Panc1 (cell line): ENCODE measurements at places on chromosomes 4 and X.

- no peak for DNase-seq
Observed at GRCh38 chr4:123278755-123279154, 117.8 kb upstream of the SPRY1 start.

GRCh38 chrX:252957-253291 lies 28.3 kb upstream of the PLCXD1 start:
- DNase-seq, result no peak

GRCh38 chr4:132384709-132385108 lies 764.4 kb upstream of the PCDH10 start:
- DNase-seq, result no peak

DNA sequence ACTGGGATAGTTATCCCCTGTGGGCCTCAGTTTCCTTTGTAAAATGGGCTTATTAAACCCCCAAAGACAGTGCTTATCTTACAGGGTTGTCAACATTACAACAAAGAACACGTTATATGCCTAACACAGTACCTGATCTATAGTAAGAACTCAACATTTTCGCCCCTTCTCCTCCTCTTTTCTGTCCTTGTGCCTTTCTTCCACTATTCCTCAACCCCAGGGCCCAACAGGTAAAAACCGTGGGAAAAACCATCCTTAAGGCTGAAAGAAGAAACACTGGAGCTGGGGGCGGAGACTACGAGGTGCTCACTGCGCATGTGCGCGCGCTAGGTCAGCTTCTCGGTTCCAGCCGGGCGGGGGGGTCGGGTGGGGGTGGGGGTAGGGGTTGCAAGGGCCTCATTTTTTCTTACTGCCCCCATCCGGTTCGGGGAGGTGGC lies 426 bp upstream of the XIAP start:
- DNase-seq, result no peak

DNA sequence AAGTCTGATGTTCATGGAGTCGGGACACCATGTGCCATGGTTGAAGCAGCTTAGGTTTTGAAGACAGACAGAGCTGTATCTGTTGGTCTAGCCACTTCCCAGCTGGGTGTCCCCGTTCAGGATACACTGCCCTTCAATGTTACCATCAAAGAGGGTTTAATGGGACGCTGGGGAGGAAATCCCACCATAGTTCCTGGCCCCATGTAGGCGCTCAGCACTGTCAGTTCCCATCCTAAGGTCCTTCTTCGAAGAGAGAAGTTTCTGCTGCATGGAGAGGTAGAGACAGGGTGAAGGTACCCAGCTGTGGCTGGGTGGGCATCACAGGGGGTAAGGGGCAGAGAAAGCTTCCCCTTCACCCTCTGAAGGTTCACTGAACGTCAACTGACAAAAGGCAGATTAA lies 3.7 kb downstream of the MGST2 start:
- no peak for DNase-seq

GRCh38 chr4:103091601-103092223 lies 7.9 kb downstream of the BDH2 start:
- no peak for DNase-seq

DNA sequence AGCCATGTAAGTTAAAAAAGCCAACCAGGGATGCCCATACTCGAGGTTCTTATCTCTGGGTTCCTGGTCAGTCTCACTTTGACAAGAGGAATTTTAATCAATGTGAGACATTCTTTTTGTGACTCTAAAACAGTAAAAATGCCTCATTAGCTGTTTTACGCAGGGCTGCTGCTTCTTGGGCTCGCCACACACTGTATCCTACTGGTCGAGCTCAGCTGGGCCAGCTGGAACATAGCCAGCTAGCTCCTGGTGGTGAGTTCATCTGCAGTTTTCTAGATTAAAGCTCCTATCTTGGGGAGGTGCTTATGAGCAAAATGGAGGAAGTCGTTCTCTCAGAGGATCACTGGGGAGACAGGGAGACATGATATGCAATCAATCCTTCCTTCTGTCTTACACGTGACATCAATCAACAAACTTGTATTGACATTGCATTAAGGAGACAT lies 55.9 kb upstream of the LEF1 start:
- DNase-seq, result no peak

DNA sequence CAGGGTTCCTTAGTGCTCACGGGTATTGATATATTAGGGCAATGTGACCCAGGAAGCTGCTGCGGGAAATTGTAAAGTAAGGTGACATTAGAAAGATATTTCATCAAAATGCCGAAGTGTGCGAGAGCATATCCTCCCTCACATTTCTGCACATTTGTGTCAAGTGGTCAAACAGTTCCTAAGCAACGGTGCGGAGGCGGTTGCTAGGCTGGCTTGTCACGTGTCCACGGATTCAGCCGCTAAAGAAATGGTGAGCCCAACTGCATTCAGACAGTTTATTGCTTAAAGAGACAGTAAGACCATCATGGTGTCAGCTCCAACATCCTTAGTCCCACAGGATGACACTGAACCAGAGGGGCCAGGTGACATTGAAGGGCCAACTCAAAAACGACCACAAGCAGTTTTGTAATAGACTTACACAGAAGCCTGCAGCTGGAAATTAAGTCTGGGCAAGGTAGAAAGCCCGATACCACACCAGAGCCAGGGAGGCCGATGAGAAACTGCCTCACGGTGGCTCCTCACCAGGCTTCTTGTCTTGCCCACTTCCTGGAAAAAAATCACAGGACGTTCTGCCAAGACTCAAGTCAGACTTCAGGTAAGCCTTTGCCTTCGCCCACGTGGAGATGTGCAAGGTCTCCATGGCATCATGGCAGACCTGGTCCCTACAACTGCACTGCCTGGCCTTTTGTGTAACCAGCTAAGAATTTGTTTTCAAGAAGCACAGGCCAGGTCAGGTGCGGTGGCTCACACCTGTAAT lies 50.4 kb downstream of the USP11 start:
- no peak for DNase-seq

DNA sequence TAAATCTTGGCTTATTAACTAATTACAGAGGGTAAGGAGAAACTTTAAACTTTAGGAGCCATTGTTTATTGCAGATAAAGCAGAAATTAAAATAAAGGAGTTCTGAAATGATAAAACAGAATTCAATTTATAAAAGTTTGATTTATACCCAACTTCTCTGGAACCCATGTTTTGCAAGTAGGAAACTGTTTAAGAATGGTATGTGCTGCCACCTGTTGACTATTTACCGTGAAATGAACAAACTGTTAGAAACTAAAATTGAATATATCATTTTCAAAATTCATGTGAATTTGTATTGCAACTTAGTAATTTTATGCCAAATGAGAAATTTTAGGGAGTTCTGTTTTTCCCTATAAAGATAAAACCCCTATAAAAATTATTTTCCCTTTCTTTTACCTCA lies 11.0 kb upstream of the TBC1D8B start:
- DNase-seq, result no peak

DNA sequence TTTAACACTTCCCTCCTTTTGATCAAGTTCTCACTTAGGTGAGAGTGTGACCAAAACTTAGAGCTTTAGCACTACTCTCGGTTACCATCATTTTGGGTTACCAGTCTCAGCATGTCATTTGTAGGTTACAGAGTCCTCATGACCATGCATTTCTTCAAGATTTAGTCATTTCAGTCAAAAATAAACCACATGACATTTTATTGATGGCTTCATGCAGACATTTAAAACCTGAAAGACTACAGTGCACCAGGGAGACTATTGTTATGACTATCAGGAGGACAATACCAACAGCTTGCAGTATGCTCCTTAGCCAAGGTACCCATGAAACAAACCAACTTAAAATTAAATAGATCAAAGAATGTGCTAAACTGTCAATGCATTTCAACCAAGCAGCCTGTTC lies 498.1 kb upstream of the FSTL5 start:
- no peak for DNase-seq

DNA sequence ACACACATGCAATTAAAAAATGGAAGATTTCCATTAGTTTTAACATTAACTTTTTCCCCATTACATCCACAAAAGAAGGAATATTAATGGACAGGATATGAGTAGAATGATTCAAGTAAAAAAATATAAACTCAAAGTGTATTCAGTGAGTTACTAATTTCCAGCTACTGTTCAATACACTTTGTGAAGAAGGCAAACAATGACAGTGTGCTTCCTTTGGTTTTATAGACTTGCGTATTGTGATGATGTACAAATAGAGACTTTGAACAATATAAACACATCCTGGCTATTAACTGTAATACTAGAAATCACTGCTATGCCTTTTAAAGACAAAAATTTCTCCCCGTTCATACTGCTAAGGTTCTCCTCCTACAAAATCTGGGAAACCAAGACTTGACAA lies 171.4 kb downstream of the ASB9 start:
- no peak for DNase-seq

DNA sequence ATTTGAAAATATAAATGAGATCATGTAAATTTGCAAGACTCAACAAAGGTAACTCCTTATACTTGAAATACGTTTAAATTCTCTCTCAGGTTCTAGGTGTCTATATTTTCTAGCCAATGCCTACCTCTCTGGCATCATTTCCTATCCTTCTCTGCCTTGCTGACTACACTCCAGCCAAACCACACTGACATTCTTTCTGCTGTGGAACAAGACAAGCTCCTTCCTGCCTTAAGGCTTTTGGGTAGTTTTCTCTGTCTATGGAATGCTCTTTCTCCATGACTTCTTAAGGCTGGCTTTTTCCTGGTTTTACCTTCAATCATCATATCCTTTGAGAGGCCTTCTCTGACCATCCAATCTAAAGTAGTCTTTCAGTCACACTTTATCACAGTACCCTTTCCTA lies 201.0 kb downstream of the SPRY1 start:
- no peak for DNase-seq

DNA sequence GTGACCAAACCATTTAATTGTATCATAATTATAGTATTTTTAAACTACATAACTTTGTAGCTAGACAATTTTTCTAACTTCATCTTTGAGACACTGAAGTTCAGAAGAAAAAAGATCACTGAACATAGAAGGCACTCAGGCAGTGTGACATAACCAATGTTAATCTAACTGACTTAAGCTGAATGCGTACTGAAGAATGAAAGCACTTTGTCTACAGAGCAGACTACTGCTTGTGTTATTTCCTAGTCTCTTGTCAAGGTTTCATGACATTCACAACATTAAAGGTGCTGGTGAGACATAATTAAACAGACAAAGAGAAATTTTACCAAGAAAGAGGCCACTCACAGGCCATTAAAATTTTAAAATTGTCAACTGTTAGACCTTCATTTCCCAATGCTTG lies 13.5 kb downstream of the AMMECR1 start:
- no peak for DNase-seq

- no peak for DNase-seq
Observed at GRCh38 chr4:20354120-20354519, 102.4 kb downstream of the SLIT2 start.

DNA sequence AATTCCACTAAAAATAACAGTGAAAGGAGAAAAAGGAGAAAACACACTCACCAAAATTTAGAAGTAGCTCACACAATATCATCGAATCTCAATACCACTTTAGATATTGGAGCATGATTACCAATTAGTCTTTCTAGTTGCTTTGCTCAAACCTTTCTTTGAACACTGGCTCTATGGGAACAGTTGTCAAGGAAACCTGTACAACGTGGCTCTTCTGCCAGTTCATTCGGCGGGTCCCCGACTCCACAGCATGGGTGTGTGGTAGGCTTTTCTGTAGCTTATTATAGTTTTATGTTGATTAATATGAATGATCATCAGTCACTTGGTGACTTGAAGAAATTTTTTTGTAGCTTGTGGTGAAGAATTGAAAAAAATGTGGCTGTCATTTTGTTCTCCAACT lies 50.2 kb upstream of the TMEM150C start:
- no peak for DNase-seq

DNA sequence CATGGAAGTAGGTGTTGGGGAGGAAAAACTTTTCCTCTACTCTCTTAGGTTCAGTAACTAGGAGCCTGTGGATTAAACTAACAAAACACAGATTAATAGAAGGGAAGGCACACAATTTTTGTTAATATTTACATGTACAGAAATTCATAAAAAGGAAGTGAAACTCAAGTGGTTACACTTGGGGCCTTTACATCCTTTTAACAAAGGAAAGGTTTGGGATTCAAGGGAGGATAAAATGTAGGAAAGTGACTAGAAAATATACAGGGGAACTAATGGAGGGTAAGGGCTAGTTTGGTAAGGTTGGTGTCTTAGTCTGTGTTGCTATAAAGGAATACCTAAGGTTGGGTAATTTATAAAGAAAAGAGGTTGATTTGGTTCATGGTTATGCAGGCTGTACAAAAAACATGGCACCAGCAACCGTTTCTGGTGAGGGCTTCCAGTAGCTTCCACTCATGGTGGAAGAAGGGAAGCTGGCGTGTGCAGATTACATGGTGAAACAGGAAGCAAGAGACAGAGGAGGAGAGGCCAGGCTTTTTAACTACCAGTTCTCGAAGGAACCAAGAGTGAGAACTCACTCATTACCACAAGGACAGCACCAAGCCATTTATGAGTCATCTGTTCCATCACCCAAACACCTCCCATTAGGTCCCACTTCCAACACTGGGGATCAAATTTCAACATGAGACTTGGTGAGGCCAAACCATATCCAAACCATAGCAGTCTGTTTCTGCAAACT lies 124.4 kb downstream of the CHRDL1 start:
- no peak for DNase-seq

GRCh38 chr4:26351685-26352084 lies 30.9 kb downstream of the RBPJ start:
- DNase-seq, result no peak

DNA sequence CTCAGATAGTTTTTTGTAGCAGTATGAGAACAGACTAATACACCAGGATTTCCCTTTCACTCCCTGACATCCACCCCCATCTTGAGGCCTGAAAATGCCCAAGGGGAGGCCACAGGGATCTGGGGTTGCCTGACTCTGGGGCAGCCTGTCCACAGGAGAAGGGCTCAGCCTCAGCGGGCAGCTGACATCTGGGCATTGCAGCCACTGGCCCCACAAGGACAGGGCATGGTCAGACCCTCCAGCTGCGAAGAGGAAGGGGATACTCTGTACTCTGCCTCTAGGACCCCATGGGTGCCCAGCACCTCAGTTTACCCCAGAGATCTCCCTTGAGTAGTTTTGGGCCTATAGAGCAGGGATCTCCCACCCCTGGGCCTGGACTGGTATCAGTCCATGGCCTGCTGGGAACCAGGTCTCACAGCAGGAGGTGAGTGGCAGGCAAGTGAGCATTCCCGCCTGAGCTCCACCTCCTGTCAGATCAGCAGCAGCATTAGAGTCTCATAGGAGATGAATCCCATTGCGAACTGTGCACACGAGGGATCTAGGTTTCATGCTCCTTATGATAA lies 138.9 kb downstream of the HMX1 start:
- DNase-seq, result no peak

DNA sequence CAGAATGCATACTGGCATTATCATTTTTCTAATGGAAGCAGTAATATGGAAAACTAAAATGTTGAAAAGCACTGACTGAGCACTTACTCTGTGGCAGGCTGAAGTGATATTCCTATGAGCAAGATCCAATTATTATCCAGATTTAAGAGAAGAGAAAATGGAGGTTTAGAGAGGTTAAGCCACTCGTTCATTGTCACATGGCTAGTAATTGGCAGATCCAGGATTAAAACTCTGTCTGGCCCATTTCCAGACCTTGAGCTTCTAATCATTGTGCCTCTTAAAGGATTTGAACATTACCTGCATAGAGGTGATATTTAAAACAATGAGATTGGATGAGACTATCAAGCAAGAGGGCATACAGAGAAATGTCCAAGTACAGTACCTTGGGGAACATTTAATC lies 80.6 kb downstream of the MFAP3L start:
- no peak for DNase-seq
